Fibroblast of skin of left quadriceps (primary cell): ENCODE measurements at places on chromosomes 5 and 9.
A peak's percentile ranks its signal among the peaks of the same experiment; 100 is the strongest.

DNA sequence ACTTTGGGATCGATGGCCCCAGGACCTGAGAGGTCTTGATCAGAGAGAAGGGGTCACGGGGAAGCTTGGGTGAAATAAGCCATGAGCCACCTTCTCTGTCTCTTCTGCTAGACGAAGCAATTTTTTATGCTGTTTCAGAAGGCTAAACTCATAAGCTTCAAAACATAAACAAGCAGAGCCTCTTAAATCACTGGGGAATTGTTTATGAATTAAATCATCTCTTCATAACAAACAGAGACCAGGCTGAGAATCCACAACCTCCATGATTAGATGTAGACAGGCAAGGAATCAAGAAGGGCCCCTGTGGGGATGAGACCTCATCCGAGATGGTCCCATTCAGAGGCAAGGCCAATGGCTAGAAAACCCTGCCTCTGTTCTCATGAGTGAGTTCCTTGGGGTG, 21.7 kb upstream of the TCOF1 start:
- DNase-seq: no peak

DNA sequence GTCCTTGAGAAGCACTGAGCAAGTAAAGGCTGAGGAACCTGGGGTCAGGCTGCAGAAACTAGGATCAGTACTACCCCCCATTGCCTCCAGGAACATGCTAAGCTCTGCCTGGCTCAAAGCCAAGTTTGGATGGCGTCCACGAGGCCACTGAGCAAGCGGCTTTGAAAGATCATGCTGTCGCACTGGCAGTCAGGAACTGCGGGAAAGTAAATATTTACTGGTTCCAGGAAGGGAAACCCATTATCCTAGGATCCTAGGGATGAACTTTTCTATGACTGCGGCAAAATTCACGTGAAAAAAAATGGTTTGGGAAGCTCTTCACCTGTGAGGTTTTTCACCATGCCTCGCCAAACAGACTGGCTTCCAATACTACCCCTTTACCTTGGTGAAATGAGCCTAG, 75.3 kb upstream of the PJA2 start:
- no peak for DNase-seq

- DNase-seq: no peak
Measured at GRCh38 chr9:126317513-126317912, 9.1 kb upstream of the MVB12B start.

- peak; percentile 58 for DNase-seq
Measured at GRCh38 chr5:110880413-110880812, 141.6 kb downstream of the SLC25A46 start.

- DNase-seq: peak; percentile 52
Measured at GRCh38 chr9:4508907-4509589, 18.8 kb downstream of the SLC1A1 start.

- DNase-seq: no peak
Measured at GRCh38 chr5:87383216-87383615, 29.5 kb downstream of the CCNH start.

DNA sequence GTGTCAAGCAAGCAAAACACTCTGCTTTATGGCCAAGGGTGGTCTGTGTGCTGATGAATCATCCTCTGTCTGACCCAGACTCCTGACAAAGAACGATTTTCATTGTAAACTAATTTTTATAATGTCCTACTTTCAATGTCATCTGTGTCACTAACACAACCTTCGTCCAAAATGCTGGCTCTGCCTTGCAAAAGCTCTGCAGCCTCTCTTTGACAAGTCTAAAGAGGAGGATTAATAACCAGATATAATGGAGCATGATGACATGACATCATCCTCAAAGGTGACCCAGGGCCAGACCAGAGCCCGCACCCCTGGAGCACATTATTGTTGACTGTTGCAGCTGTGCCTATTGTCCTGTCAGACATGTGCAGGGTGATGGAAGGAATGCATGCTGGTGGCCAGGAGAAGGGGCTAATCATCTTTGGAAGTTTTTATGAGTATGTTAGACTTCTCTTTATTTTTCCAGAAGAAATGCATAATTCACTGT, 589.4 kb downstream of the NR2F1-AS1 start:
- no peak for DNase-seq

DNA sequence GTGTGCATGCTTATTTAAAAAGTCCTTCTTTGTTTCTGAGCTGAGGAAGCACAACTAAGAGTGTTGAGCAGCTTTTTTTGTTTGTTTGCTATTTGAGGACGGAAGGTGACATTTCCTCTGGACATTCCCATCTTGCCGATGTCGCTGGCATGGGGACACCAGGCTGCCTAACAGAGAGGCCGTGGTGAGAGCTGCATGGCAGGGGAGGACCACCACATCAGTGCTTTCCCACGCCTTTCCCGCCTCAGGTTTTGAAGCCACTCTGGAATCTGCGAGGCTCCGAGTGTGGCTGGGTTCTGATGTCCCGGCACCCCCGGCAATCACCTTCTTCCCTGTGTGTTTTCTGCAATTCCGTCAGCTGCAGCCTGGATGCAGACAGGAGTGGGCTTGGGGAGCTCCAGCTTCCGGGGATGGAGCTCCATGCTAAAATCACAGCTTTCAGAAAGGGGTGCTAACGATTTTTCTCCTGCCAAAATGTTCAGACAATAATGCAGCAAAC, 259.8 kb upstream of the IRX4 start:
- DNase-seq: no peak

DNA sequence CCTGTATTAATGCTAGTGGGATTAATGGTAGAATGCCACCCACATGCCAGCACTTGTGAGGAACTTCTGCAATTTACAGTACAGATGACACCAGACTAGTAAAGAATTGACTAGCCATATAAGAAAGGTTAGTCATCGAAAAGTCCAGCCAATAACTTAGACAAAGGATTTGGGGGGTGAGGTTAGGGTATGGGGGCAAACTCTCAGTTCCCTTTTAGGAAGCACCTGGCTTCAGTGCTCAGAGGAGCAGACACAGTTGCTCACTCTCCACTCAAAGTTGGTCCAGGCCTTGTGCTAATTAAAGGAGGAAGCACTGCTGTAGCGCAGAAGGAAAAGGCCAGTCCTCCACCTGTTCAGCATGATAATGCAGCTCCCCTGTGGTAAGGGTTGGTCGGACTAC, 25.2 kb downstream of the TGFBR1 start:
- no peak for DNase-seq

DNA sequence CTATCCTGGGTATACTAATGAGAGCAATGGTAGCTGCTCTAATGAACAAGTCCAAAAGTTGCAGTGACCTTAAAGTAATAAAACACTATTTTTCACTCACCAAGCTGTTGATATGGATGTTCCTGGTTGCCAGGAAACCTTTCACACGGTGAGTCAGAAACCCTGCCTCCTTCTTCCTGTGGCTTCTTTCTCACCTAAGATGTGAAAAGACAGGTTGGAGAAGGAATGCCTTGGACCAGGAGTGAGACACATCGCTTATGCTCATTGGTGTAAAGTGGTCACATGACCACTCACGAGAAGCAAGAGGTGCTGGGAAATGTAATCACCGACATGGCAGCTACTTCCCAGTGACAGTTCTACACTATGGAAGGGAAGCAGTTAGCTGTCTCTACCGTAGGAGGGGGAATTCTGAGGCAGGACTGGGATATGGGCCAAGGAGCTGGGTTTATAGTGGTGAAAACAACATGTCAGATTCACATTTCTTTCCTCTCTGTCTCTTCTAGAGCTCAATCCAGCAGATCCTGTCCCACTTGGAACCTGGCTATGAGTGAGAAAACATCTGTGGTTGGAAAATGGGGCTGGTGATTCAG, 320.4 kb upstream of the KLF4 start:
- DNase-seq: no peak

DNA sequence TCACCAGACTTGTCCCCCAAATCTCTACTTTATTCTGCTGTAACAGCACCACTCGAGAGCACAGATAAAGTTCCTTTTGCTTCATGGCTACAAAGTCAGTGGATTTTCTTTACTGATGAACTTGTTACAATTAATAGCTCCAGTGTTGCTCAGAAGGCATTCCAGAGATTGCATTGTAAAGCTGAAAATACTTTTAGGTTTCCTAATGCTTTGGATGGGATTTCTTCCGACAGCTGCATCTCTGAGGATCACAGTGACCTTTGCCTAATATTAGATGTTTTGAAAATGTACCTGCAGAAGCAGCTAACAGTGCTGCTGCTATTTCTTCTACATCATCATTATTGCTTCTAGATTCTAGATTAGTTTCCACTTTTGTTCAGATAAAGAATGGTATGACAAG, 58.8 kb upstream of the TMEM171 start:
- DNase-seq: no peak

DNA sequence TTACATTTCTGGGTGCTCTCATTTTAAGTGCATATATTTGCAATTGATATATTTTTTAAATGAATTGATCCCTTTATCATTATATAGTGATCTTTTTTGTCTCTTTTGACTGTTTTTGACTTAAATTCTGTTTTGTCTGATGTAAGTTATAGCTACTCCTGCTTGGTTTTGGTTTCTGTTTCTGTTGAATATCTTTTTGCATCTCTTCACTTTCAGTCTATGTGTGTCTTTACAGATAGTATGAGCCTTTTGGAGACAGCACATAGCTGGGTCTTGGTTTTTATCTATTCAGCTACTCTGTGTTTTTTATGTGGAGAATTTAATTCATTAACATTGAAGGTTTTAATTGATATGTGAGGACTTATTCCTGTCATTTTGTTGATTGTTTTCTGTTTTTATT, 311.3 kb downstream of the SPATA31D1 start:
- DNase-seq: no peak
